Cardiac atrium fibroblast (primary cell): ENCODE measurements at places on chromosomes 16 and 17. TPM values are rescaled to one million over a fixed set of nuclear protein-coding genes. Genes with fewer than 3 reads are reported as not detected.

The HS3ST3B1 gene
- 4.0 and 9.1 TPM in 2 replicates for total RNA-seq

The GRAPL gene
- total RNA-seq, result 1.9 TPM in 1 of 2 replicates, not detected in the other

The CCL16 gene
- not detected in 2 replicates for total RNA-seq

The KRTAP4-5 gene
- not detected in 2 replicates for total RNA-seq

The TEX14 gene
- total RNA-seq, result not detected in 2 replicates

The ZPBP2 gene
- not detected in 2 replicates for total RNA-seq

The OR1F1 gene
- not detected in 2 replicates for total RNA-seq

The DPEP2 gene
- total RNA-seq, result not detected in 2 replicates

The TBC1D24 gene
- total RNA-seq, result 7.4 and 9.9 TPM in 2 replicates

The SLC16A13 gene
- total RNA-seq, result 0.90 and 1.1 TPM in 2 replicates

The KIF2B gene
- total RNA-seq, result not detected in 2 replicates

The CACNG3 gene
- not detected in 2 replicates for total RNA-seq

The MED9 gene
- total RNA-seq, result 3.6 and 6.8 TPM in 2 replicates

The CCNF gene
- total RNA-seq, result 9.0 and 11.2 TPM in 2 replicates

The TBX21 gene
- total RNA-seq, result not detected in 2 replicates

The CHAD gene
- total RNA-seq, result not detected in 2 replicates

The SALL1 gene
- 1.3 and 2.0 TPM in 2 replicates for total RNA-seq

The FN3KRP gene
- total RNA-seq, result 14.3 and 18.1 TPM in 2 replicates

The CACNG5 gene
- total RNA-seq, result not detected in 2 replicates

The MEIOC gene
- under 0.01 TPM in 1 of 2 replicates, not detected in the other for total RNA-seq

The CCL2 gene
- 212 and 757 TPM in 2 replicates for total RNA-seq

The CD300H gene
- not detected in 2 replicates for total RNA-seq

The PYY gene
- total RNA-seq, result not detected in 2 replicates

The TBC1D3H gene
- not detected in 2 replicates for total RNA-seq

The PYDC1 gene
- not detected in 2 replicates for total RNA-seq

The PRR29 gene
- 0.16 and 0.18 TPM in 2 replicates for total RNA-seq

The EFNB3 gene
- total RNA-seq, result 6.6 and 7.0 TPM in 2 replicates

The SEPTIN12 gene
- not detected in 2 replicates for total RNA-seq

The QPRT gene
- 1.3 and 4.7 TPM in 2 replicates for total RNA-seq

The DDX19B gene
- total RNA-seq, result 23.2 and 27.4 TPM in 2 replicates

The MATCAP1 gene
- 17.5 and 17.8 TPM in 2 replicates for total RNA-seq

The ADGRG1 gene
- 3.9 and 5.6 TPM in 2 replicates for total RNA-seq

The ADAM11 gene
- 1.5 and 2.2 TPM in 2 replicates for total RNA-seq

The NLRP1 gene
- total RNA-seq, result 14.6 and 16.8 TPM in 2 replicates

The DNAAF8 gene
- 0.97 and 1.1 TPM in 2 replicates for total RNA-seq

The CMTM1 gene
- 2.9 TPM in 1 of 2 replicates, not detected in the other for total RNA-seq

The TMEM238L gene
- total RNA-seq, result not detected in 2 replicates

The CTRB2 gene
- not detected in 2 replicates for total RNA-seq

The KRTAP16-1 gene
- not detected in 2 replicates for total RNA-seq

The EFCAB5 gene
- total RNA-seq, result not detected in 2 replicates

The KRT24 gene
- not detected in 2 replicates for total RNA-seq

The MFAP4 gene
- total RNA-seq, result 19.1 and 47.1 TPM in 2 replicates

The HOXB7 gene
- not detected in 2 replicates for total RNA-seq

The NAA38 gene
- 110 and 113 TPM in 2 replicates for total RNA-seq

The WRAP53 gene
- total RNA-seq, result 4.7 and 7.9 TPM in 2 replicates

The CBLN1 gene
- total RNA-seq, result 0.16 TPM in 1 of 2 replicates, not detected in the other

The HES7 gene
- total RNA-seq, result not detected in 2 replicates

The RTN4RL1 gene
- 0.16 and 0.54 TPM in 2 replicates for total RNA-seq

The KPNA2 gene
- 102 and 105 TPM in 2 replicates for total RNA-seq

The CCR7 gene
- total RNA-seq, result not detected in 2 replicates

The CCDC154 gene
- total RNA-seq, result not detected in 2 replicates

The KCTD2 gene
- total RNA-seq, result 12.8 and 24.3 TPM in 2 replicates

The GPR142 gene
- not detected in 2 replicates for total RNA-seq

The CDH8 gene
- not detected in 2 replicates for total RNA-seq
